ENCODE measurements at places on chromosomes 2 and 18.

GRCh38 chr2:101518578-101519492, 43.9 kb upstream of the RFX8 start:
- ATAC-seq: peak; percentile 8
- no peak overlapping the region for H3K4me3 ChIP-seq
- H3K27ac ChIP-seq: peak overlapping the region; percentile 38
- H3K36me3 ChIP-seq: peaks cover 4% of the 10 kb centered on the region
- H3K27me3 ChIP-seq: no peaks in the 10 kb centered on the region

GRCh38 chr2:71713581-71714580, 260.5 kb downstream of the DYSF start:
- no peak overlapping the region for H3K27ac ChIP-seq
- no peaks in the 10 kb centered on the region for H3K4me1 ChIP-seq
- no peak for ATAC-seq
- no peaks in the 10 kb centered on the region for H3K36me3 ChIP-seq
- H3K27me3 ChIP-seq: peaks cover 25% of the 10 kb centered on the region

DNA sequence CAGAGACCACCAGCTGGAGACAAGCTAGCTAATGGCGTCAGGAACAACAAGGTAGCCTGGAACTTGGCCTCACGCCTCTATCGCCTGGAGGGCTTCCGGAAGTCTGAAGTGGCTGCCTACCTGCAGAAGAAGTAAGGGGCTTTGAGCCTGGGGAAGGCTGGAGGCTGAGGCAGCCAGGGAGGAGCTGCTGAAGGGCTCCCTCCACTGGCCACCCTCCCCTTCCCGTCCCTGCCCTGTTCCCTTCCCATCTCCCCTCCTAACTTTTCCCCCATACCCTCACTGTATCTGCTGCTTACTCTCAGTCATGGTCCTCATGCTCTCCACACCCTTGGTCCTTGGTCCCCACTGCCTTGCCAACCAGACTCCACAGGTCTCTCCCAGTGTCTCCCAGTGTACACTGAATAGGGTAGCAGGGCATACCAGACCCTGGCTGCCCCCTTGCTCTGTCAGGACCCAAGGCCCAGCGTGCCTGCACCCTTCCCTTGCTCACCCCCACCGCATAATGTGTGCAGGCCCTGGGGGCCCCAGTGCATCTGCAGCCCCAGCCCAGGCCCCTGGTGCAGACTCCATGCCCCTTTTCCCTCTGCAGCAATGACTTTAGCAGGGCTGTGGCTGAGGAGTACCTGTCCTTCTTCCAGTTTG, 18.8 kb downstream of the PSD4 start:
- H3K27me3 ChIP-seq: no peaks in the 10 kb centered on the region
- ATAC-seq: no peak
- no peak overlapping the region for H3K4me3 ChIP-seq
- H3K27ac ChIP-seq: peak overlapping the region; percentile 13
- H3K4me1 ChIP-seq: peaks cover 40% of the 10 kb centered on the region

DNA sequence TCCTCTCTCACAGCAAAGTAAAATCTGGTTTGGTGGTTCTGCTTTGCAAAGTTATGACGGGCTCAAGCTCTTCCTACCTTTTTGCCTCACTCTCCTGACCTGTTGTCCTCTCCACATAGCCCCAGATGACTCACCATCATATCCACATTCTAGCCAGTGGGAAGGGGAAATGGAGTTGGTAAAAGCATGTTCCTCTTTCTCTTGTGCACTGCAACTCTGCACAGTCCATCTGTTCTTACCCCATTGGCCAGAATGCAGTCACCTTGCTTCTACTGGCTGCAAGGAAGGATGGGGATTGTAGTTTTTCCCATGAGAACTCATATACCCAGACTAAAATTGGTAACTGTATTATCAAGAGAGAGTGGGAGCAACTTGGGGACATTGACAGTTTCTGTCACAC, 50.4 kb upstream of the SMIM21 start:
- no peaks in the 10 kb centered on the region for H3K36me3 ChIP-seq
- no peak for ATAC-seq
- peaks cover 7% of the 10 kb centered on the region for H3K27me3 ChIP-seq
- H3K27ac ChIP-seq: no peak overlapping the region

- peak; percentile 47 for ATAC-seq
- H3K36me3 ChIP-seq: no peaks in the 10 kb centered on the region
- no peak within 1 kb of the TSS for H3K27ac ChIP-seq
These were observed at the start of gene FKBP1B for GRCh38 chr2:24049485-24050021. Gene FKBP1B, plus strand, starts transcription at chr2:24049741. Its CDS starts 109 bp downstream, at chr2:24049850.

DNA sequence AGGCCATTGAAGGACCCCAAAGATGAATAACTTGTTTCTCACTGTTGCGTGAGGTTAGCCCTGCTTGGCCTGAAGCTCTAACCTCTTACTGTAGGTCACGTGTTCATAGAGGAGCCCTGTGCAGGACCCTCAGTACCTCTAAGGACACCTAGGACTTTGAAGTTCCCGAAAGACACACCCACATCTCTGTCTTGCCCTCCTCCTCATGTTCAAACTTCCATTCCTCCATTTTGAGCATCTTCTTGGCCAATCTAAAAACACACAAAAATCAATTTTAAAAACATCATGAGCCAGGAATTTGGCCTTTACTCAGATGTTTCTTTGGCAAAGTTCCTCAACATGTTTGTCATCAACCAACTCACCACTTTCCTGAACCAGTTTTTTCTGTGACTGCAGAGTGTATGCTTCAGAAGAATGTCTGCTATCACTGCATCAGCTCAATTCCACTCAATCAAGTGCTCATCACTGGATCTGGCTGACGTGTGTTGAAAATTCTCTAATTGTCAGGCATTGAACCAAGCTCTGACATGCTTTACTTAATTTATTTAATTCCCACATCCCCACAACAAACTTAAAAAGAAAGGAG, 101.6 kb downstream of the AP1S3 start:
- H3K27ac ChIP-seq: no peak overlapping the region
- no peak overlapping the region for H3K4me3 ChIP-seq
- ATAC-seq: no peak
- H3K27me3 ChIP-seq: no peaks in the 10 kb centered on the region
- no peaks in the 10 kb centered on the region for H3K4me1 ChIP-seq

DNA sequence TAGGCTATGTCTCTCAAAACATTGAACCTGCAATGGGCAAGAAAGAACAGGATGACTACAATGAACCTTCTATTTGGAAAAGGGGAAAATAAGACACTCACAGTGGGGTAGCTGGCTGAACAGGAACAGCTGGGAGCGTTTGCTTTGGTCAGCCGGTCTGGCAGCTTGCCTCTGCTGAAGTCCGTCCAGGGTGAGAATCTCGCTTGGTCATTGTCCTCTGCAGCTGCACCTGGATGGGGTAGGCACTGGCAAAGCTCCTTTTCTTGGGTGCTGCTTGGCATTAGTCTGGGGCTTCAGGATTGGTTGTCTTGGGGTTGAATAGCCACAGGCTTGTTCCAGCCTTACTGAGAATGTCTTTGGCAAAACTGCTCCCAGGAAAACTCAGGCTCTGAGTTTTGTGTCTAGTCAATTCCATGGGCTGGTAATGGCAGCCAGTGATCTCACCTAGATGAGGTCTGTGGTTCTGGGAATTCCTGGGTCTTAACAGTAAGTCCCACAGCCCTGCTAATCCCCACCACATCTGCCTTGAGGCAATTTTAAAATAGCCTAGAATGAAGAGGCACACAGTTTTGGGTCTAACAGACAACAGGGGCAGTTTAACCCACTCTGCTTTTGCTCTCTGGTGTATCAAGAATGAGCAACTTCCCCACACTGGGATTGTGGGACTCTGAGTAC, 13.4 kb downstream of the NEDD4L start:
- peaks cover 6% of the 10 kb centered on the region for H3K4me1 ChIP-seq
- no peak overlapping the region for H3K27ac ChIP-seq
- peaks cover 6% of the 10 kb centered on the region for H3K36me3 ChIP-seq
- no peak overlapping the region for H3K4me3 ChIP-seq
- no peak for ATAC-seq

- H3K4me3 ChIP-seq: no peak overlapping the region
- no peaks in the 10 kb centered on the region for H3K4me1 ChIP-seq
- H3K36me3 ChIP-seq: no peaks in the 10 kb centered on the region
- peaks cover 27% of the 10 kb centered on the region for H3K27me3 ChIP-seq
- no peak overlapping the region for H3K27ac ChIP-seq
- ATAC-seq: no peak
These were observed 103.8 kb downstream of the PLCL1 start for GRCh38 chr2:197908156-197908555.

DNA sequence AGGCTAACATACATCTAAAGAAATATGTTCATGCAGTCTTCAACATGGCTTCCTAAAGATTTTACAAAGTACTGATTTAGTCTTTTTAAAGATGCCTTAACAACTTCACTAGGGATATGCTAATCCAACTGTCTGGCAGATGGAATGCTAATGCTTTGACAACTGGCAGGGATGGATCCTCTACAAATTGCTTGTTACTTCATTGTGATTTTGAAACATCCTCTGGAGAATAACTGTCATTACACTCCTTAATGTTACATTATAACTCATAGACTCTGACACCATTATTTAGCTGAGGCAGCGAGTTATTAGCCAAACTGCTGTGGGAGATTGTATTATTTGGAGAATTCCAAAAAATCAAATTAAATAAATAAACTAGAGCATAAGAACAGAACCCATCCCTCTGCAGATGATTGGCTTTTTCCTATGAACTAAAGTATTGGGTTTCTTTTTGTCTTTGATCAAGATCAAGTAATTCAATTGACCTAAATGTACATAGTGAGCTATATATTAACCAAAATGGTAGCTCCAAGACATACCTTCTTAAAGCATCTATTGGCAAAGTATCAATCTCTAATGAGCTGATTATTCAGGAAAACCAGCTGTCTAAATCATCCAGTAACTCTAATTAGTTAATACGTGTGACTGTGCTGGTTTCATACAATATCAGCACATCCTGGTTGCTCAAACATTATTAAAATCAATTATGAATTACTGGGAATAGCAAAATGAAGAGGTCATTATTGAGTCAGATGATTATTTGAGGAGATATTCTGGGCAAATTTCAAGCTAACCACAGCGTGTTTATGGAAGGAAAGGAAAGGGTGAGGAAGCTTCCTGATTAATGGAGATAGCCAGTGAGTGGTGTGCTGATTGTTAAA, 321.3 kb upstream of the TFPI start:
- no peak for ATAC-seq
- no peak overlapping the region for H3K4me3 ChIP-seq
- H3K27me3 ChIP-seq: no peaks in the 10 kb centered on the region
- H3K36me3 ChIP-seq: no peaks in the 10 kb centered on the region
- no peaks in the 10 kb centered on the region for H3K4me1 ChIP-seq

DNA sequence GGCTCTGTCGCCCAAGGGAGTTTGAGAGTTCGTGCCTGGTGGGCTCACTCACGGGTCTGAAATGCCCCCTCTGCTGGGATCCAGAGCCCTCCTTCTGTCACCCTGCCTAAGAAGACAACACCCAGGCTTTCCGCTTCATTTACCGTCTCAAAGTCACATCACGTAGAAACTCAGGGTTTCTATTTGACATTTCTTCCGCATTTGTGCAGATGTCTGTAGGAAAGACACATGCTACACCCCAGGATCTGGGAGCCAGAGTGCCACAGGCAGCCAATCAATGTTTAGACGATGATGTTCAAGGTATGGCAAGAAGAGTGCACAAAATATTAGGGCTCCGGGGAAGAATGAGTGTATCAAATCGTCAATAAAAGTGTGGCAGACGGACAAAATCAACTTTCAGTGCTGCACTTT, 24.4 kb upstream of the ACKR3 start:
- peak overlapping the region; percentile 65 for H3K4me3 ChIP-seq
- peaks cover 8% of the 10 kb centered on the region for H3K36me3 ChIP-seq
- H3K27me3 ChIP-seq: no peaks in the 10 kb centered on the region
- H3K27ac ChIP-seq: peak overlapping the region; percentile 84

DNA sequence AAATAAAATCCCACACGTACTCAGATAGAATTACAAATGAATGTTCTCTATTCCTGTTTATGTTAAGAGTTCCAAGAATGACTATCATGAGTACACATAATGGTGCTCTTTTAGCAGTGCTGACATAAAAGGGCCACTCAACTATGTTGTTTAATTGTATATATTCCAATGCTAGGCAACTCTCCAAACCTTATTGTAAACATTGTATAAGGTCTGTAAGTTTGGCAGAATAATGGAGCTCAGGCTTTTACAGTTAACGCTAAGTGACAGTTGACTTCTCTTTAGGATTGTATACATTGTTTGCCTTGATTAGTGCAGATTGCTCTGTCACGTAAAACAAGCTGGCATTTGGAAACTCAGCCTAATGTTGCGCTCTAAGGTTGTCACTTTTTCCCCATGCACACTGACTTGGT, 20.8 kb downstream of the RBMS1 start:
- H3K36me3 ChIP-seq: no peaks in the 10 kb centered on the region
- H3K4me3 ChIP-seq: no peak overlapping the region
- H3K27me3 ChIP-seq: no peaks in the 10 kb centered on the region

DNA sequence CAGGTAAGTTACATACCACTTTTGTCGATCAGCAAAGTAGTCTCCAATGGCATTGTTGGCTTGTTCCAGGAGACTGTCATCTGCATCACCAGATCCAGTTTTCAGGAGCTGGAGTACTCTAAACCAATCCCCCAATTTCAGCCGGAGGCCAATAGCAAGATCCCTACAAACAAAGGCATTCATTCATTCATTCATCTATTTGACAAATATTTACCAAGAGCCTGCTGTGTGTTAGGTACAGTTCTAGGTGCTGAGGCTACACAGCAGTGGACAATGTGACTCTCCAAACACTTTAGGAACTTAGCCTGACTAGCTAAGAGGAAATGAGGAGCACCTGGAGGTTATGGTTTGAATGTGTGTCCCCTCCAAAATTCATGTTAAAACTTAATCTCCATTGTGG, 34.4 kb upstream of the TTC32 start:
- H3K4me1 ChIP-seq: no peaks in the 10 kb centered on the region
- H3K27me3 ChIP-seq: no peaks in the 10 kb centered on the region
- ATAC-seq: no peak

DNA sequence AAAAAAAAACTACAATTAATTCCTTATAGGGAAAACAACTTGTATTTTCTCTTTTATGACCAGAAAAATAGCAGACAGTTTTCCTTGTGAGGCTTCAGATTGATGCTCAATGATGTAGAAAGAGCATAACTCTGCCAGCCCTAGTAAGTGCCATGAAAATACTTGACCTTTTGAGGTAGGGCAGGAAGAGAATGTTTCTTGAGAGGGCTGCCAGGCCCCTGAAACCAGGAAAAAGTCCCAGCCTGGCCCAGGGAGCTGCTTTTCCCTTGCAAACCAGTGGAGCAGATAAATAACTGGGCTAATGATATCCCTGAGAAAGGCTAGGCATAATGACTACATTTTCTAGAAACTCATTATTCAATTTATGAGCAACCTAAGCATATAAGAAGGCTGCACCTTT, 126.8 kb downstream of the SLC8A1 start:
- H3K4me3 ChIP-seq: no peak overlapping the region
- H3K27ac ChIP-seq: no peak overlapping the region
- H3K36me3 ChIP-seq: no peaks in the 10 kb centered on the region
- H3K27me3 ChIP-seq: no peaks in the 10 kb centered on the region
- no peak for ATAC-seq
- no peaks in the 10 kb centered on the region for H3K4me1 ChIP-seq

DNA sequence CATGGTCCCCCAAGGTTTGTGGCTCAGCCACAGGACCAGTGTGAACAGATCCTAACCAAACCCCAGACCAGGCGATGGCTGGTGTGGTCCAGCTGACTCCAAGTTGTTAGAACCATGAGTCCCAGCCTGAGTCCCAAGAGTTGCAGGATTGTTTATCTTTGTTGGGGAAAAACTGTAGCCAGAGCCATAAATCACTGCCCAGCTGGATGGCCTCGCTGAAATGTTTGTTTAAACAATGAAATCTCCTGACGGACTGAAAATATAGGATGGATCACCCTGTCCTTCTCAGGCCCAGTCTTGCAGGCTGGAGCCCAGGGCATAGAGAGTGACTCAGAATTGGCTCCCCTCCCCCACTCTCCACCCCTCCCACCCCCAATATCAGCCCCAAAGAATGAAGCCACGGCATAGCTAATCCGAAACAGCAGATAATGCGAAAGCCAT, 36.4 kb downstream of the PKDCC start:
- peaks cover 12% of the 10 kb centered on the region for H3K27me3 ChIP-seq
- H3K4me1 ChIP-seq: peaks cover 14% of the 10 kb centered on the region
- no peak overlapping the region for H3K27ac ChIP-seq
- no peak overlapping the region for H3K4me3 ChIP-seq
